ENCODE measurements at places on chromosomes 3 and 15.

DNA sequence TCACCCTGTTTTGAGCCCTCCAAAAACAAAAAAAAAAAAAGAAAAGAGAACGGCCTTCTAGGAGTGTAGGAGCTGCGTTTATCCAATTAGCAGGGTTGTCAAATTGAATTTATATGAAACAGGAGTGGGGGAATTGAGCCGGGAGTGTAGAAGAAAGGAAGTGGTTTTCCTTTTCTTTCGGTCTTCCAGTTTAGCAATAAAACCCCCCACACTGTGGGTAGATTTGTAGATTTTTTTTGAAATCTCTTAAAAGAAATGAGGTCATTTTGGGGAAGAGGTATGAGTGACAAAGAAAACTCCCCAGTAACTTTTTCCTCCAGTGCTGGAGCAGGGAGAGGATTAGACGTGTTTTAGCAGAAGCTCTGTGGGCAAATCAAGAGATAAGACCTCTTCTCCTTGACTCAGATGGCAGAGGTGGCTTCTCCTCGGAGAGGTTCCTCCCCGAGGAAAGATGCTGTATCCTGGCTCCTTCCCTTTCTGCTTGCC, 30.8 kb downstream of the BOC start:
- DNase-seq, result peak; percentile 44

DNA sequence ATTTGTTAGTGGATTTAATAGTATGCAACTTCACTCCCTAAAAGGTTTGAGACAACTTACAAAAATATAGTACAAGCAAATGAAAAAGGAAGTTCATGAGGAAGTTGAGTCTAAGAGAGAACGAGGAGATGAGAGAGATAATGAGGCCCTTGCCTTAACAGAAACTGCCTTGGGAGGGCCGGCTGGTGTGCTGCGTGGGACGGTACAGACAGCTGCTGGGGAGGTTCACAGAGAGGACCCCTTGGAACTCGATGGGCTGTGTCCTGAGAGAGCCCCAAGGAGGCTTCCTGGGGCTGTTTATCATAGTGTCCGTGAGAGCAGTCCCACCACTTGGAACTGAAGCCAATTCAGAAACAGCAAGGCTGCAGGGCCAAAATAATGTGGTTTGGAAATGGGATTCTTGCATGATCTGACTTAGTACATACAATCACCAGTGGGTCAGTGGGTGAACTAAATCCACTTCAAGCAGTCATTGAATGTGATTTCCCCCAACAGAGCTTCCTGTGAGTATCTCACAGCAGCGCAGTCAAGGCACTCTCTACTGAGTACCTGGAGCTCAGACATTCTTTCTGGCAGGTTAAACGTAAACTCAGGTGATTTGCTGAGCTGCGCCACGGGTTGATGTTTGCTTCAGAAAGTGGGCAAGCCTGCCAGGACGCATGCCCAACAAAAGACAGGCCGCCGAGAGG, 90.8 kb downstream of the CRTC3 start:
- peak; percentile 46 for DNase-seq

DNA sequence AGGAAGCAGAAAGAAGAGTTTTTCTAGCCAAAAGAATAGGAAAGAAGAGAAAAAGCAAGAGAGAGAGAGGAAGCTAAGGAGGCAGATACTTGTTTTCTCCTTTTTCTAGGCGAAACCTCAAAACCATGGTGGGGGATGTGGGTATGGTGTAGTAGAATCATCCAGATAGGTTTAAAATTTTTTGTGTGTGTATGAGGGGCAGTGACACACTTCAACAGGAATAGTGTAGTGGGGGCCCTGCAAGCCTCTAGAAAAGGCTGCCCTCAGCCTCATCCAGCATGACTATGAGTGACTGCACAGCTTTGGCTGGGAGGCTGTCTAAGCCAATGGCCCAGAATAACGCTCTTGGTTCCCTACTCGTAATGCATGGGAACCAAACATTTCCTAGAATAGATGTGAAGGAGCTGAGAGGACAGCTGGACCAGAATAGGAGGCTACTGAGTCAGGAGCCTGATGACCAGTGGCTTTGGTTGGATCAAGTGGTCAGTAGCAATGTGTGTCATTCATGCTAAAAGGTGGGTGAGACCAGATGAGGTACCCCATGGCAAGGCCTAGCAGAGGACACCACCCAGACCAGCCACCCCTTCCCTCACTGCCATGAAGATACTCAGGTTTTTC, 24.4 kb downstream of the MOBP start:
- no peak for DNase-seq

DNA sequence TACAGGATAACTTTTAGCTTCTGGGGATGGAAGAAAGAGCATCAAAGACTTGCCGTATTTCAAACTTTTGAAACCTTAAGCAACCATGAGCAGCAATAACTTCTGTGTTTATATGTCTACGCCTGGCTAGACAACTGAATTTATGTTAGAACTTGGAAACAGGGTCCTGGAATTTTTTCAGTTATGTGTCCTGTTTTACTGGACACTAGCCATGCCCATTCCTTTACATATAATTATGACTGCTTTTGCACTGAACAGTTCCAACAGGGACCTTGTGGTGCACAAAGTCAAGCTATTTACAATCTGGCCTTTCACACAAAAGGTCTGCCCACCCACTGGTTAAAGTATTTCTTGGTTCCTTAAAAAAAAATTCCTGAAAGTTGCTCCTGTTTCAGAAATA, 37.1 kb downstream of the TJP1 start:
- DNase-seq, result peak; percentile 25

- DNase-seq, result no peak
Measured at GRCh38 chr3:102906818-102907217, 472.0 kb downstream of the ZPLD1 start.

DNA sequence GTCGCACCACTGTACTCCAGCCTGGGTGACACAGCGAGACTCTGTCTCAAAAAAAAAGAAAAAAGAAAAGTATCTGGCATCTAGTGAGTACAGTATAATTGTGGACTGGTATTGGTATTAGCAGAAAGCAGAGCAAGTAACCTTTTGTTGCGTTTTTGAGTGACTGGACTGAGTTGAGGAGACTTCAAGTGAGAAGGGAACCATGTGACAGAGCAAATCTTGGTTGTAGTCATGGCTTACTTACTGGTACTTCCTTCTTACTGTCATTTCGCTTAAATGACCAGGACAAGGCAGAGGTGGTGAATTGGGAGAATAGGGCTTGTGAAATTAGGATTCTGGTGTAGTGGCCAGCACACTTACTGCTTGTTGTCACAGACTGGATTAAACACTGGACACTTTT, 20.6 kb downstream of the RTF1 start:
- DNase-seq, result no peak

GRCh38 chr3:94904156-94904674, 841.4 kb downstream of the NSUN3 start:
- no peak for DNase-seq

- no peak for DNase-seq
Measured at GRCh38 chr3:3848923-3849275, 49.7 kb downstream of the LRRN1 start.

GRCh38 chr15:85726454-85726853, 68.3 kb downstream of the KLHL25 start:
- DNase-seq, result no peak

DNA sequence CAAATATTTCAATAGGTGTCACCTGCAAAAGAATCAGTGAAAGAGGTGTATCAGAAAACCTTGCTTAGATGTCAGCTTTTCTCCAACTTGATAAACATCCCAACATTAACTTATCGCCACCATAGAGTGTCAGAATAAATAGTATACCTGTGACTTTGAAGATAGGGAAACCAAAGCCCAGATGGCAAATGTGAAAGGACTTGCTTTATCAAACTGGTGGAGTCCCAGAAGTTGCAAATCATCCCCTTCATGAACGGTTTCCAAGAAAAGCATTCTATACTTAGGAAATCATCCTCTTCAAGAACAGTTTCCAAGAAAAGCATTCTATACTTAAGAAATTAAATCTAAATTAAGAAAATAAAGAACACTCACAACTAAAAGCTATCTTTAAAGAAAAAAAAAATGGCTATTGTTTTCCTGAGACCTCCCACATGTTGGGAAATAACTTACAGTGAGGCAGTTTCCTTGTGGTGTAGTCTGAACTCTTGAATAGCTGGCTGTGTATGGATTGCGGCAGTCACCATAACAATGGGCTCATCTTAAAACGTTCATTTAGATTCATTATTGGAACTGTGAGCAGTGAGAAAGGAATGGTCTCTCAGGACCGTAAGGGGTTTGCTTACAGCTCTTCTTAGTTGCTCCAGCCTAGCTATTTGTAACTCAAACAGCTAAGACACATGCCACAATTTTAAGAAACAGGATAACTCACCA, 56.5 kb downstream of the GHSR start:
- no peak for DNase-seq
